ENCODE measurements at places on chromosomes 16 and 17.
A peak's percentile ranks its signal among the peaks of the same experiment; 100 is the strongest.

- DNase-seq = no peak
These were observed 131.2 kb downstream of the HS3ST3B1 start for GRCh38 chr17:14432079-14432478.

DNA sequence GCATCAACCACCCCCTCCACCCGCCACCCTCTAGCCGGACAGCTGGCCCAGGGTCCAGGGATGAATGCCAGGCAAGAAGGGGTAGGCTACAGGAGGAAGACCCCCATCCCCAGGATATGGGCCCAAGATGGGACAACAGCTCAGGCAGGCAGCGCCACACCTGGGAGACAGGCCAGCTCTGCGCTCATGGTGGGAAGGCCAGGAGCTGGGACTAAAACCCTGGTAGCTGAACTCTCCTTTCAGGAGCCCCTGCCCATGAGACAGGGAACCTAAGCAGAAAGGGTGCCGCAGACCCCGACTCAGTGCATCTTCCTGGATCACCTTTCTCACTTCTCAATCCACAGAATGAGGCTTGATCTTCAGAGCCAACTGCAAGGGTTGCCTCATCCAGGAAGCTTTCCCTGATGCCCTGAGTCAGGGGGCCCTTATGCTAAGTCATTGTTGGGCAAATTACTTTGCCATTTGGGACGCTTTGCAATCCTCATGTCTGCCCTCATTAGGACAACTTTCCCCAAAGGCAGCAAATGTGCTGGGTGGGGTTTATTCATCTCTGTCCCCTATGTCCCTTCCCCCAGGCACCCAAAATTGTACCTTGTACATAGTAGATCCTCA, 9.0 kb downstream of the ZDHHC1 start:
- DNase-seq = no peak

DNA sequence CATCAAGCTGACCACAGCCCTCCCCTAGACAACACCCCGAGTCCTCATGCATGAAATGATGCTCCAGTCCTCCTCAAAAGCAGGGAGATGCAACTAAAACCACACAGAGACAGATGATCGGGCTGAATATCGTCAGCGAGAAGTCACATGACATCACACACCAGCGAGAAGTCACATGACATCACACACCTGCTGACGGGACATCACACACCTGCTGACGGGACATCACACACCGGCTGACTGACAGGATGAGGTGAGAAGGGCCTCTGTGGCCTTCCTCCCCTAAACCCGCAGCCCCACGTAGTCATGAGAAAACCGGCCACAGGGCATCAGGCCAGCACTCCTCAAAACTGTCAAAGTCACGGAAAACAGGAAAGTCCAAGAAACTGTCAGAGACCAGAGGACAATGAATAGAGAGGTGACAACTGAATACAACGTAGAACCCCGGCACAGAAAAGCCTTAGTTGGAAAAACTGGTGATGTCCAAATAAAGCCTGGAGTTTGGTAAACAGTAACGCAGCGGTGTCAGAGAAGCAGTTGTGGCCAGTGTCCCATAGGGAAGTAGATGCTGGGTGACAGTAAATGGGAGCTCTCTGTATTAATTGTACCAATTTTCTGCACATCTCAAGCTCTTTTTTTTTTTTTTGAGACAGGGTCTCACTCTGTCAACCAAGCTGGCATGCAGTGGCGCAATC, 14.3 kb downstream of the LITAF start:
- peak; percentile 52 for DNase-seq

DNA sequence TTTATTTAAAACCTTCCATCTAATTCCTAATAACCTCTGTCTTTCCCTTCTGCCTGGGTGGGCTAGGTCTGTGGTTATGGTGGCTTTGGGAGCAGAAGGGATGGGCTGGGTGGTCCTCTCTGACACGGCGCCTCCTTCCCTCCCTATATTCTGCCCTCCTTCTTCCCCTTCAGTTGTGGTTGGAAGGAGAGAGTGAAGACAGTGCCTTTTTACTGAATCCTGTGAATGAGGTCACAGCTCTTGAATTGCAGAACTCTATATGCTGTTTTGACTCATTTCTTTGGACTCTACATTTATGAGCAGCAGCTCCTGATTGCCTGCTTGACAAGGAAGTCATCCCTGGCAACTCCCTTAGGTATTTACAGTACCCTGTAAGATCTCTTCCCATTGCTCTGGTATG, 256.0 kb upstream of the ELAC2 start:
- DNase-seq = no peak

DNA sequence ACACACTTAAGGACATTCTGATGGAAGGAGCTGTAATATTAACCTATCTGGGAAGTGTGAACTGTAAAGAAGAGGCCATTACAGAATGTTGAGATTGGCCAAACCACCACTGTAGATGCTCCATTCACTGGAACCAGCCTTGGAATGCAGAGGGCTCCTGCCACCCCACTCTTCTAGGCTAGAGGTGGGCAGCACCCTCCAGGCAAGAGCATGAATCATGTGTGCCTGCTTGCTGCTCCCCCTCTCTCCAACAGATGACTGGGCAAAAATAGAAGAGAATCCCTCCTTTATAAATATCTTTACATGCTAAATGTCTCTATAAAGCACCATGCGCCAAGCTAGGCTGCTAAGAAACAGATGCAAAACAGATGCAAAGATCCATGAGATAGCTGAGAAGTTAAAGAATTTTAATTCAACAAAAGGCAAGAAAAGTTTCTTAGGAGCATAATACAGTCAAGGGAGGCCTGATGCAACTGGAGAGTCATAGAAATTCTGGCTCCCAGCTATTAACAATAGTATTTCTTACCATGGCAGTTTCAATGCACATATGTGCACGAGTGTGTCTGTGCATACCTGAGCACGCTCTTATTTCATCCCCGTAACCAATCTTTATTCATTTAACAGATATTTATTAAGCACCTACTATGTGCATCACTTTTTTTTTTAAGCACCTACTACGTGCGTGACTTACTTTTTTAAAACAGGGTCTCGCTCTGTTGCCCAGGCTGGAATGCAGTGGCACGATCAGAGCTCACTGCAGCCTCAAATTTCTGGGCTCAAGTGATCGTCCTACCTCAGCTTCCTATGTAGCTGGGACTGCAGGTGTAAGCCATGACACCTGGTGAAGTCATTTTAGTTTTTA, 53.6 kb downstream of the GRIN2A start:
- DNase-seq = no peak

- DNase-seq = no peak
These were observed 125.3 kb downstream of the FTO start for GRCh38 chr16:53829186-53829747.

- DNase-seq = peak; percentile 96
These were observed 1.1 kb downstream of the KPNB1 start for GRCh38 chr17:47650525-47651522.

- DNase-seq = no peak
These were observed 5.9 kb upstream of the AATK start for GRCh38 chr17:81171941-81172340.

DNA sequence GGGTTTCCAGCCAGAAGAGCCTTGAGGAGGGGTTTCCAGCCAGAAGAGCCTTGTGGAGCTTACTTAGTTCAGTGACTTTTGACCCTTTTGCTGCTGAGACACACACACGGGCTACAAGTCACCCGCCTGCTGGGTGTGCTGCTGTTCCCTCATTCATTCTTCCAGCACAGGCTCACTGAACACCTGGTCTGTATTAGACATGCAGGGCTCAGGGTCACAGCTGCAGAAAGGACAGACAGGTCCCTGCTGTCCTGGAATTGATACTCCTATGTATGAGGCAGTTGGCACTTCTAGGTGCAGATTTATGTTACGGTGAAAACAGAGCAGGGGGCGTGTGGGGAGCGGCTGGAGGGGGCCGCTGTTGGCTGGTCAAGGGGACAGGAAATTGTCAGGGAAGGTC, 6.8 kb downstream of the CACNG4 start:
- no peak for DNase-seq

DNA sequence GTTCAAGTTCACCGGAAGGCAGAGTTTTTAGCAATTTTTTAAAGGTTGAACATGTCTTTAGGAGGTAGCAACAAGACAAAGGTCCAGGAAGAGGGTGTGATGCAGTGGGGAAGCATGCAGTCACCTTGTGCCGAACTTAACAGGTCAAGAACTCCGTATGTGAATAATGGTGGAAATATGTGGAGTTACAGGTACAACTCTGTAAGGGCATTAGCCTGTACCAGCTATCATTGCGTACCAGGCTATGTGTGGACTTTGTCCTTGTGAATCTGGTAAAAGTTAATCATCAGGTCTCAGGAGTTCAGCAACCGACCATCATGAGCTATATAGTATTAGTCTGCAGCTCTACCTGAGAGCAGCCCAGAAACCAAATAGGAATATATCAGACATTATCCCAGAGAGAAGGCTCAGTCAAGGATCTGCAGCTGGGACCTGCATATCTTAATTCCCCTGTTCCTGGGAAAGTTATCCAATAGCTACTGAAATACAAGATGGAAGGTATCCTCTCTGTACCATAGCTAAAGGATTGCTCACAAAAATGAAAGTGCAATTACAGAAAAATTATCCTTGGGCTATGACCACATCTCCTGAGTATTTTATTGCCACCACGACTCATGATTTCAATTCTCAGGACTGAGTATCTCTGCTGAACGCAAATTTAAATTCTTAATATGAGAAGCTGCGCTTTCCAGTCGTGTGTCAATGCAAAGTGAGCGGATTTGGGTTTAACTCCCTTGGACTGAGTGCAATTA, 469.3 kb downstream of the CDH13 start:
- DNase-seq = no peak

DNA sequence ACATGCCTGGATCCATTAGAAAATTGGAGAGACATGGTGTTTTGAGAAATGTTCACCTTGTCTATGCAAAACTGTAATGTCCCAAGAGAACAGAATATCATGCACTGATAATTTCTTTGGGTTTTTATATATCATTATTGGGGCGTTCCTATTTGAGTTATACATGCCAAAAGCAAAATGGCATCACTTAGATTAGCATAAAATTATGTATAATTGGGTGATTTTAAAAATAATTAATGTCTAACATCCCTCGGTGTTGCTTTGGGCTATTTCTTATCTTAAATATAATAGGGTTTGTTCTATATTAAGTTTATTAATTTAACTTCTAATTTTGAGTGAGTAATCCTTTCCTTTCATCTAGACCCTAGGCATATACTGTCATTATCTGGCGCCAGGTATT, at the start of gene KRT28:
Gene KRT28, minus strand, starts transcription at position 101 of the 400 bp plus-strand sequence. Its CDS starts 66 bp downstream, at position 35.
- DNase-seq = no peak

DNA sequence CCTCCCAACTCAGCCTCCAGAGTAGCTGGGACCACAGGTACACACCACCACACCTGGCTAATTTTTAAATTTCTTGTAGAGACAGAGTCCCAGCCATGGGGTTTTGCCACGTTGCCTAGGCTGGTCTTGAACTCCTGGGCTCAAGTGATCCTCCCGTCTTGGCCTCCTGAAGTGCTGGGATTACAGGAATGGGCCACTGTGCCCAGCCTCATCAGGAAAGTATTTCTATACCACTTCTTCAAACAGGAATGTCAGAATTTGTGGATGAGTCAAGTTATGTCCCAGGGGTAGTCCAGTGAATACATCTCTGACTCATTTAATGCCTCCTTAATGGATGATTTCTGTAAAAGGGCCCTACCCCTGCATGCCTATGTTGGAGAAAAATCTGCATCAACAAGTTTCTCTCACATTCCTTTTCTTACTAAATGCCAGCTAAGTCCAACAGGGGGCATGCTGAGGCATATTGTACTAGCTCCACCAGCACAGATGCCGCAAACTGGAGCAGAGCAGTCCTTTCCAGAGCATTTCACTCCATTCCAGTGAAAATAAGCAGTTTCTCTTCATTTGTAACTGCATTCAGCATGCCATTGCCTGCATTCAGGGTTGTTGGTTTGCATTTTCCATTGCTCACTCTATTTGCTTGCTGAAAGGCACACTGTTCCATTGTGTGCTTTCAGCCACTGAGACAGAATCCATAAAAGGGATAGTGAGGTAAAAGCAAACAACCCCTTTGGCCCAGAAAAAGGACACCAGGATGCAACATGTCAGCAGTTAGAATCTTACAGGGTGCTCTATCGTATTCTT, 5.3 kb upstream of the CAVIN1 start:
- peak; percentile 51 for DNase-seq

GRCh38 chr16:63442246-63442645, 1406.0 kb upstream of the CDH8 start:
- DNase-seq = no peak

- no peak for DNase-seq
These were observed 1.7 kb downstream of the TSPAN10 start for GRCh38 chr17:81638683-81639082.

DNA sequence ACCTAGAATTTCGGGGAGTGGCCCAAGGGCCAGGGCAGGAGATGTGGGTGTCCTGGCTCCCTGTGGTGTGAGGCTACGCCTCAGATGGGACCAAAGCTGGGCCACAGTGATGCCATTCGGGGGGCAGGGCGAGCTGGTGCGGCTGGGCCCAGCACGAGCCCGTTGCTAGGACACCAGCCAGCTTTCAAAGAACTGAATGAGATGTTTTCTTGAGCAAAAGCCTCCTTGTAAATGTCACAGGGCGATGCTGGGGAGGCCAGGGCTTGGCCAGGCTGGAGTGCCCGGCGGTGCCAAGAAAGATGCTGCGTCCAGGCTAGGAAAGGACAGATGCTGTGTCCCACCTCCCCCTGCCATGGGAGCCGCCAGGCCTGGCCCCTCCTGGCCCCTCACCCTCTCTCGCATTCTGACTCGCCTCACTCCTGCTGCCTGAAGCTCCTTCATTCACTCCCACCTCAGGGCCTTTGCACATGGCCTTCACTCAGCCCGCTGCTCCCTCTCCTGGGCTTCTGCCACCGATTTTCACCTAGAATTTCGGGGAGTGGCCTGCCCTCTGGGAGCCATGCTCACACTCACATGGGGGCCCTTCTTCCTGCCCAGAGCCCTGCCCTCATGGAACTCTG, 39.1 kb downstream of the CPNE2 start:
- DNase-seq = no peak

DNA sequence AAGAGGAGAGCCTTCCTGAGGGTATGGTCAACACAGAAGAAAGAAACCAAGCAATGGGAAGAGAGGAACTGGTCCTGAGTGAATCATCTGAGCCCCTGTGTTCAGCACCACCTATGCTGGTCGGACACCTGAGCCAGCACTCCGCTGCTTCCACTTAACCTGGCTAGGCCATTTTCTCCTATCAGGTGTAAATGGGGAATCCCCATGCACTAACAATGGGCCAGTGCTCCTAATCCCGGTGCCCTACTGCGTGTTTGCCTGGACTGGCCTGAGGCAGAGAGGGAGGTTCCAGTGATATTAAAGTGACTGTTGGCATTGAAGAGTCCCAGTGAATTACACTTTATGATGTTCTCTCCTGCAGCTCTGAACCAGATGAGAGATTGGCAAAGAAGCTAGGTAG, 34.4 kb upstream of the XYLT2 start:
- DNase-seq = no peak

DNA sequence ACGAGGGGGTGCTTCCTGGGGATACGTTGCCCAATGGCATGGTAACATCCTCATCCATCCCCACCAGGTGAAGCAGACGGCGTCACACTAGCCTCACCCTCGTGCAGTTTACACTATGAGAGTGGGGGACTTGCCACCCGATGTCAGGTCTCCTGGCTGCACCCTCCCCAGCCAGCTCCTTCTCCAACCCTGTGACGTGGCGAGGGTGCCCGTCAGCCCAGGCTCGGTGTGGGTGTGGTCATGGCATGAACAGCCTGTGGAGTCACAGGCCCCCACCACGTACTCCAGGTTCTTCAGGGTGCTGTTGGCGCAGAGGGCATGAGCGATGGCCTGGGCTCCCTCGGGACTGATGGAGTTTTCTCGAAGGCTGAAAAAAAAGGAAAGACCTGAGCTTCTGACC, 28.3 kb downstream of the NLRC3 start:
- DNase-seq = no peak
